Brain microvascular endothelial cell (primary cell): ENCODE measurements at places on chromosomes 16 and 17.

GRCh38 chr16:70437582-70438557 lies 1.0 kb downstream of the ST3GAL2 start:
- peak; percentile 43 for DNase-seq

- no peak for DNase-seq
Measured at GRCh38 chr16:13573903-13574302, 346.1 kb upstream of the ERCC4 start.

DNA sequence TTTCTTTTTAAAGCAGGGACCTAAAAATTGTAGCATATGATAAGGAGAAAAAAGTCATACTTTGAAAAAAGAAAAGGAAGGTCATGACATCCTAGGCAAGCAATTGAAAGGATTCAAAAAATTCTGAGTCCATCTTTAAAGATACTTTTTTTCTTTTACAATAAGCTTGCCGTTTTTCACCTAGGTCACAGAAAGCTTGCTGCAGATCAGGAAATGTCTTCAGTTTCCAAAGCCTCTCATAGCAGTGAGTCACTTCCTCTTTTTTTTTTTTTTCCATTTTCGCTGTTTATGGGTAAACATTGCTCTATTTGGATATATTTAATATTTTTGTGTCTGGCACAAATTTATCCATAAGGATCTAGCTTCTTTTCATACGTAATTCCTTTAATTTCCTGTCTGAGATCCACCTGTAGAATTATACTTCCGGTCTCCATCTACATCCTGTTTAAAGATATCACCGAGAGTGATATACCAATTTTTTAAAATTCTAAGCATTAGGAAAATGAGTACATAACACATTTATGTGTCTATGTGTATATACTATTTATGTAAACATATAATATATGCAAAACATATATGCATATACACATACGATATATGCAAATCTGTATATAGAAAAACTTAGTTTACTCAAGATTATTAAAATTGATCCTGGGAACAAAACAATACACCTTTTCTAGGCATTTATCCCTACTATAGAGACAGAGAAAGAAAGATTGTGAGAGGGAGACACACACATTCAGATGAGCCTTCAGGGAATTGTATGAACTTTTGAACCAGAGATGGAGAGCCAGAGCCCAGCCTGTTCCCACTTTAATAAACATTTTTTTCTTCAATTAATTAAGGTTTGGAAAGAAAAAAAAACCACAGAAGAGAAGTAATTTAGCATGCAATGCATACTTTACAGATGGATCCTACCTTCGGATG lies 134.4 kb downstream of the SKAP1 start:
- DNase-seq: no peak

- DNase-seq: peak; percentile 97
Measured at GRCh38 chr17:80513892-80514291, 30.7 kb upstream of the RPTOR start.

DNA sequence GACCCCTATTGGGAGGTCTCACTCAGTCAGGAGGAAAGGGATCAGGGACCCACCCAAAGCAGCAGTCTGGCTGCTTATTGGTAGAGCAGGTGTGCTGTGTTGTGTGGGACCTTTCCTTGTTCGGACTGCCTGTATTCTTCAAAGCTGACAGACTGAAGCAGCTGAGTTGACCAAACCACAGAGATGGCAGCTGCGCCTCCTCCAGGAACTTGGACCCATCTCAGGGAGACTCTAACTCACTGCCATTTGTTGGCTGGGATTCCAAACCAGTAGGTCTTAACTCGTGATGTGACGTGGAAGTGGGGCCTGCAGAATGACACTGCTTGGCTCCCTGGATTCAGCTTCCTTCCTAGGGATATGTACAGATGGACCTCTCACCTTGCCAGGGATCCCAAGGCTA lies 9.6 kb upstream of the UQCRC2 start:
- DNase-seq: no peak

- DNase-seq: no peak
Measured at GRCh38 chr17:55421179-55421934, at the start of gene MMD. MMD (minus strand) TSS chr17:55421835; CDS start chr17:55421695, 140 bp downstream.

DNA sequence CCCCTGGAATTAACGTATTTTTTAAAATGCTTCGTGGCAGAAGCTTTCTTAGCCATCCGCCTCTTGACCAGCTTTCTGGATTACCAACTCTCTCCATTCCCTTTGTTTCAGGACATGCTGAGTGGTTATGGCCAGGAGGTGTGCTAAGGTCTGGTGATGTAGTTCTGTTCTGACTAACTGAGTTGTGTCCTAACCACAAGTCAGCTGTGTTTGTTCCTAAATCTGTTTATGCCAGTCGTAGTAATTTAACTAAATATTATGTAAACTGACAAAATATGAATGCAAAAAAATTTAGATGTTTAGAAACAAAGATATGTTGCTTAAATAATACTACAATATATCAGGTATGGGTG lies 61.6 kb downstream of the MRTFB start:
- no peak for DNase-seq

GRCh38 chr17:27351759-27352158 lies 57.8 kb downstream of the WSB1 start:
- DNase-seq: no peak
